A549 treated with RU486 at 1 μM for 4 hours (cell line): ENCODE measurements at places on chromosomes 12 and 14. TPM values are rescaled to one million over a fixed set of nuclear protein-coding genes. Genes with fewer than 3 reads are reported as not detected.

Gene DICER1
- total RNA-seq, result 18.3 to 21.7 TPM (median 19.3 TPM) in 5 replicates

Gene WIF1
- total RNA-seq, result not detected in 5 replicates

Gene KRT3
- total RNA-seq, result 0.05 to 0.08 TPM (median 0.07 TPM) in 3 of 5 replicates, not detected in the others

Gene CCDC196
- total RNA-seq, result not detected in 5 replicates

Gene POLE2
- total RNA-seq, result 8.3 to 15.6 TPM (median 13.8 TPM) in 5 replicates

Gene CCND2
- not detected in 5 replicates for total RNA-seq

Gene KLRC3
- 0.31 to 0.37 TPM (median 0.32 TPM) in 3 of 5 replicates, not detected in the others for total RNA-seq

Gene MYL6B
- 71.8 to 84.7 TPM (median 75.8 TPM) in 5 replicates for total RNA-seq

Gene CPNE6
- not detected in 5 replicates for total RNA-seq

Gene TMEM263
- total RNA-seq, result 23.0 to 32.1 TPM (median 30.9 TPM) in 5 replicates

Gene SLC38A6
- total RNA-seq, result 10.5 to 22.3 TPM (median 20.0 TPM) in 5 replicates
